HT1080 (cell line): ENCODE measurements at places on chromosomes 13 and 19.

- DNase-seq = no peak
Measured at GRCh38 chr13:26749285-26749684, 11.3 kb downstream of the GPR12 start.

GRCh38 chr13:78040205-78040830 lies 121.7 kb upstream of the EDNRB start:
- no peak for DNase-seq

DNA sequence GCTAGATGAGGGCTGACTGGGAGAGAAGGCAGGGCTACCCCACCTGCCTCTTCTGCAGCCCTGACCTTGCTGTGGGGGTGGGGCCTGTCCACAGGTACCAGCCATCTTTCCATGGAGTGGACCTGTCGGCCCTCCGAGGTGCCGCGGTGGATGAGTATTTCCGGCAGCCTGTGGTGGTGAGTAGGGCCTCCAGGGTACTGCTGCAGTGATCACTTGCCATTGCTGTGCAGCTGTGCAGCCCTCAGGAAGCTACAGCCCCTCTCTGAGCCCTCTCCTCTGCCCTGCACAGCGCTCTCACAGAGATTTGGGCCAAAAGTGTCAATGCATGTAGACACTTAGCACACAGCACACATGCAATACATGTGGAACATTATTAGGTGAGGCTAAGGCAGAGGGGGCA lies 11.8 kb downstream of the YIPF2 start:
- DNase-seq = no peak

GRCh38 chr13:109779074-109779473 lies 7.3 kb downstream of the IRS2 start:
- no peak for DNase-seq

DNA sequence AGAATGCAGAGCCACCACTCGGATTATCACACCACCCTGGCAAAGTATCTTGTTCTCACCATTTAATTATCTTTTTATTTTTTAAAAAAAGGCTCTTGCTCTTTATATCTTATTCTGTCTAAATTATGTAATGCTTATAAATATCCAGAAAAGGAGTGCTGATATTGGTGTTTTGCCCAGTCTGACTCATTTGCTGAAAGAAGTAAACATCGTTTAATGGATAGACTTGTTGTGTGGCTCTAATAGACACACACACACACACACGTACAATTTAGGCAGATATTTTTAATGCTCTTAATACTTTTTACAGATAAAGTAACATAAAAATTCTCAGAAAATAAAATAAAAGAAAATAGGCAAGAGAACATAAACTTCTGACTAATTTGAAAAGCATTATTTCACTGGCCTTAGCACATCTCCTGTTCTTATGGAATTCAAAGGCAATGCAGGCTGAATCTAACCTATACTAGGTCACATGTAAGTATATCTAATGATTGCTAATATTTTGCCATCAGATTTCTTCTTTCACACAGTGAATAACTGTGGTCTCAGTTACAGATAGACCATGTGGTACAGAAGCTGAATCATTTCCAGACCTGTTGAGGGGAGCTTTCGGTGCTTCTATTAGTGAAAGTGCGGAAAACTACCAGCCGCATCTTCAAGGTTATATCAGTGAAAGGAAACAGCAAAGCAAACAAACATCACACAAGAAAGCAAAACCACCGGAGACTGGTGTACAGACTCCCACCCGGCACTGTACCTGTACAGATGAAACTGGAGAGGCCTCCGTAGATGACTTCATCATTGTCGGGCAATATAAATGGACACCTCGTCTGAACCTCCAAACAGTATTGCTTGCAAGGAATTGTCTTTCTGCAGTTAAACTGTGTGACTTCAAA lies 642.1 kb upstream of the ARGLU1 start:
- no peak for DNase-seq

GRCh38 chr19:524062-524674 lies 7.4 kb upstream of the CDC34 start:
- DNase-seq = no peak

DNA sequence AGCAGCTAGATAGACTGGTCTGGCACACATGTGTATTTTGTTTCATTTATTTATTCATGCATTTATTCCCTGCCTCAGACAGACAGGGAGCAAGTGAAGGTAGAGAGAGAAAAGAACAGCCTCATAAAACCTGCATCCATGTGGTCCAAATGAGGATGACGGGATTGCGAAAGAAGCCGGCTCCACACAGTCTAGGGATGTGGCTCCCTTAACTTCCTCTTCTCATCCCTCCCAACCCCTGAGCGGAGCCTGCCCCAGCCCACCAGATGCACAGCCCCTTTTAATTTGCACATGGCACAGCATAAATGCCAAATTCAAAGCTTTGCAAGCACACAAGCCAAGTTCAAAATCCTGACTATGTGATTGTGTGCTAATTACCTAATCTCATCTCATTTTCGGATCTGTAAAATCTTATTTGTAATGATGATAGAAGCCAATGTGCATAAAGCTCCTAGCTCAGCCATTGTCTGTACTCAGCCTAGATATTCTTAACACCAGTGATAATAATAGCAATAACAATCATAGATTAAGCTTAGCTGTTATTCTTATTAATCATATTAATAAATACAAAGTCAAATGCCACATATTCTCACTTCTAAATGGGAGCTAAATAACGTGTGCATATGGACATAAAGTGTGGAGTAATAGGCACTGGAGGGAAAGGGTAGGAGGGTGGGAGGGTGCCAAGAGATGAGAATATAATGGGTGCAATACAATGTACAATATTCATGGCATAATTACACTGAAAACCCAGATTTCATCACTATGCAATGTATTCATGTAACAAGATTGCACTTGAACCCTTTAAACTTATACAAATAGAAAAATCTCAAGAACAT lies 156.3 kb downstream of the DCT start:
- DNase-seq = no peak

- DNase-seq = no peak
Measured at GRCh38 chr13:38255600-38255999, 94.1 kb upstream of the UFM1 start.

DNA sequence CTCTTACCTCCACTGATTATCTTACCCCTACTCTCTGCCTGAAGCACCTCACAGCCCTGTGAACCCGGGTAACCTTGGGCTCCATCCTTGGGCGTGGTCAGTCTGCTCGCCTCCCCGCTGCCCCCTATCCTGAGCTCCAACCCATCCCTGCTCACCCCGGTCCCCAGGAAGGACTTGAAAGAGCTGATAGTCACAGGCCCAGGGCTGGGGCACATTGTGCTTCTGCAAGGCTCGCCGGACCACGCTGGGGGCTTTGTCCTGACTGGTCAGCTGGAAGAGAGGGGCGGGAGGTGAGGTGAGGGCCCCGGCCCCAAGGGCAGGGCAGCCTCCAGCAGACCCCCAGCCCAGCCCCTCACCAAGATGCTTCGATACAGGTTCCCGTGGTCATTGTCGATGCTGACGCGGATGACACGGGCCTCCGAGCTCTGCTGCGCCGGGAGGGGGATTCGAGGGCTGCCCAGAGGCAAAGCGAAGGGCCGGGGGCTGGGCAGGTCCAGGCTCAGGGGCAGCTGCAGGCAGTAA lies 13.0 kb upstream of the EPOR start:
- DNase-seq = no peak

DNA sequence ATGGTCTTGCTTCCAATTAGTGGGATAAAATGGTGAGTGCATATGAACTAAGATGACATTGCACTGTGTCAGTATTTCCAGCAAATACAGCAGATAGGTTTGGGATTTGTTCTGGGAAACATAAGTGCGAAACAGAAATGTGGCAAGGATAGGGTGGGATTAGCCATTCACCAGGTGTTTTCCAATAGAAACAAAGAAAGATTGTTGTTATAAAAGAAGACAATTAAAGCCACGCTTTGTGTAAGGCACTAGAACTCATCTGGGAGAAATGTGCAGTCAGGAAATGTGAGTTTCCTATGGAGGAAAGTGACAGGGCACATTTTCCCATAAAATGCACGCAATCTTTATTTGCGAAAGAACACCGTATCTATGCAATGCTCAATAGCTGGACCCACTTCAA lies 1547.8 kb downstream of the EFNB2 start:
- DNase-seq = no peak

DNA sequence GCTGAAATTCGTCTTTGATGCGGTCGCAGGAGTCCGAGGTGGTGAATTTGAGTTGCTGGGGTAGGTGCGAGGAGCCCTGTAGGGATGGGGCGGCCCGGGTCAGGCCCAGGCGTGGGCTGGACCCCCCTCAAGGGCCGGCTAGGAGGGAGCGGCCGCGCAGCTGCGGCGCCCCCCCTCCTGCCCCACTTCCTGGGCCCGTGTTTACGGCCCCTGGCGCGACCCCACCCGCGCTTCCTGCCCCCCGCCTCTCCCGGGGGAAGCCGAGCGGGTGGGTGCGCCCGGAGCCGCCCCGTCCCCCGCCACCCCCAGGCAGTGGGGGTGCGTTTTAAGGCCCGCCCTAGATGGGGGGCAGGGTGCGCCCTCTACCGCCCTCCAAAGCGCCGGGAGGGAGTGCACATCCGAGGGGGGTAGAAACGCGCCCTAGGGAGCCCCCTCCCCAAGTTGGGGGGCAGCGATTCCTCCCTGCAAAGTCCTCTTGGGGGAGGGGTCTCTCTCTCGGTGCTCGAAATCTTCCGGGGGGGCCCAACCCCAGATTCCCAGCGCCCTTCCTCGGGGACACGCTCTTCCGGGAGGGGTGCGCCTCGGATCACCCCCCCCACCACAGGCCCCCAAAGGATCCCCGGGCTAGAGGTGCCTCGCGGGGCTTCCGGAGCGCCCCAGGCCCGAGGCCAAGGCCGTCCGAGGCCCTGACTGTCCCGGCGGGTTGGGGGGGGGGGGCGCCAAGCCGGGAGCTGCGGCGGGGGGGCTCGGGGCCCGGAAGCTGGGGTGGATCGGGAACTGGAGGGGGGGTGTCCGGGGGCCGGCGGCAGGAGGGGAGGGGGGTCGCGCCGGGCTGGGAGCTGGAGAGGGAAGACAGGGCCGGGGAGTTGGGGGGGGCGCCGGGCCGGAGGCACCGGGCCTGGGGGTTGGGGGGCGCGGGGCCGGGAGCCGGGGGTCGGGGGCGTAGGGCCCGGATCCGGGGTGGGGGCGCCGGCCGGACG lies 823 bp downstream of the TLE5 start:
- no peak for DNase-seq

- no peak for DNase-seq
Measured at GRCh38 chr13:85853901-85854663, 54.9 kb upstream of the SLITRK6 start.

DNA sequence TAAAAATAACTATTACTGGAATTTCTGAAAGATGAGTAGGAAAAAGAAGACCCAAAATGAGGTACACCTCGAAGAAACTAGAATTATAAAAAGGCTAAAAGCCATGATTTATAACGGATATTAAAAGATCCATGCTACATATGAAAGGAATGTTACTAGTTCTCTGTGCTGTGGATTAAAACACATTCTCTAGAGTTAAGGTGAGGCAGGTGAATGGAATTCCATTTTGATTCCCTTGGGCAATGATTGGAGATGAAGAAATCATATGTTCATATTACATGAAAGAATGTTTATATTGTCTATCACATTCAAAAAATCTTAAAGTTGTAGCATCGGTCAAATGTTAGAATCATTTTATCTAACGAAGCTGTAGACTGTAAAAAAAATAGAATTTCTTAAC lies 783.7 kb downstream of the PCDH9 start:
- DNase-seq = no peak

DNA sequence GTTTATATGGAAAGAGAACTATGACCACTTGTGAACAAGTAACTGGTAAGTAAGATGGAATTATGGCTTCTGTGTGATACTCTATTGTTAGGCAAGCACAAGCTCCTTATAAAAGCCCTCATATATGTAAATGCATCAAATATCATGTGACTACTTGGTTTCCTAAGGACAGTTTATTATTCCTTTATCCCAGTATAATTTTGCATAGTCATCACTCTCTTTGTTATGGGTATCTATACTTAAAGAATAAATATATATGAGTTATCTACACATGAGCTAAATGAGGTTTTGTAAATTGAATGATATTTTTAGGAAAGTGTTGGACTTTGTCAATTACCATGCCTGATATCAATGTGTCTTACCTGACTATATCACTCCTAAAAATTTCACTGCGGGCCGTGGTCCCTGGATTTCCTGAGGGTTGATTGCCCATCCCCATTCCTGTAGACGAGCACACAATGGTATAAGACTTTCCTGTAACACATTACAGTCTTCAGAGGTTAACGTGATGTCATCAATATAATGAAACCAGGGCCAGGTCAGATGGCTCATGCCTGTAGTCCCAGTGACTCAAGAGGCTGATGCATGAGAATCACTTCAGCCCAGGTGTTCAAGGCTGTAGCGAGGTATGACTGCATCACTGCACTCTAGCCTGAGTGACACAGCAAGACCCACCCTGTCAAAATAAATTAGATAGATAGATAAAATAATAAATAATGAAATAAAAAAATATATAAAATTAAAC lies 20.7 kb downstream of the ZNF844 start:
- no peak for DNase-seq

GRCh38 chr13:98312606-98313005 lies 135.5 kb upstream of the RNF113B start:
- DNase-seq = no peak

DNA sequence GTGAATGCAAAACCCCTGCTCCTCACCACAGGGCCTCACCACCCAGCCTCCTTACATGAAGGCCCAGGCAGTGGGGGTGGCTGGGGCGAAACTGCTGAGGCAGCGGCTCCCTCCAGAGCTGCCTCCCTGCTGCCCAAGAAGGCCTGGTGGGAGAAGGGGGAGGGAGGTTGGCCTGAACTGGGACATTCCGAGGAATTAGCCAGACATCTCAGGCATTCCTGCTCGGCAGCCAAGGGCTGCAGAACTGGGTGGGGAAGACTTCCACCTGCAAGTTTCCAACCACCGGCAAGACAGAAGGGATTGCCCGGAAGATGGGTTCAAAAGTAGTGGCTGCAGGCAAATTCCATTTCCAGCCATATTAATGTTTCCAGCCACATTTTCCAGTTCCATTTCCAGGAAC lies 2.3 kb upstream of the PSPN start:
- DNase-seq = no peak

- DNase-seq = no peak
Measured at GRCh38 chr13:88887045-88887662, 1216.0 kb downstream of the SLITRK5 start.

DNA sequence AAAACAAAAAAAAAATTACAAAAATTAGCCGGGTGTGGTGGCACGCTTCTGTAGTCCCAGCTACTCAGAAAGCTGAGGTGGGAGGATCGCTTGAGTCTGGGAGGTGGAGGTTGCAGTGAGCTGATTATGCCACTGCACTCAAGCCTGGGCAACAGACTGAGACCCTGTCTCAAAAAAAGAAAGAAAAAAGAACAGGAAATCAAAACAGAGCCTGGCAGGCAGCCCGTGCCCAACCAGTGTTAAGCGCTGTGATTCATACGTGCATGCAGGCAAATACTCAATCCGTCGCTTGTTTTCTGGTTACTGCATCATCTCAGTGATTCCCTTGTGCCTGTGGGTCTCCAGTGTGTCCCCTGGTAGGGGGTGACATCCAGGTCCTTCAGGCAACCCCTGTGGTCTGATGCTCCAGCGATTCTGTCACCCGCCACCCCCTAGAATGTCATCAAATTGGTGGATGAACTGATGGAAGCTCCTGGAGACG lies 18.1 kb downstream of the DDX39A start:
- peak; percentile 71 for DNase-seq
